Stomach (tissue), 19 donors: ENCODE measurements at places on chromosomes 7 and 10. TPM values are rescaled to one million over a fixed set of nuclear protein-coding genes. Genes with fewer than 3 reads are reported as not detected.

The CPN1 gene
- total RNA-seq = not detected

The EPHB4 gene
- total RNA-seq = 128 TPM

- no peaks in the 10 kb centered on the region for H3K4me1 ChIP-seq
- no peaks in the 10 kb centered on the region for H3K36me3 ChIP-seq
- no peak overlapping the region for H3K4me3 ChIP-seq
- H3K27me3 ChIP-seq = no peaks in the 10 kb centered on the region
- H3K27ac ChIP-seq = no peak overlapping the region
- no peak for DNase-seq
Measured at GRCh38 chr10:82277591-82277990, 402.6 kb downstream of the NRG3 start.

- H3K4me1 ChIP-seq = no peaks in the 10 kb centered on the region
- H3K27me3 ChIP-seq = no peaks in the 10 kb centered on the region
- H3K4me3 ChIP-seq = no peak overlapping the region
- H3K36me3 ChIP-seq = no peaks in the 10 kb centered on the region
Measured at GRCh38 chr7:121081327-121081936, 92.9 kb downstream of the CPED1 start.

- no peak overlapping the region for H3K4me3 ChIP-seq
- no peak overlapping the region for H3K27ac ChIP-seq
- DNase-seq = no peak
- H3K4me1 ChIP-seq = no peaks in the 10 kb centered on the region
- no peaks in the 10 kb centered on the region for H3K36me3 ChIP-seq
Measured at GRCh38 chr10:118102121-118102520, 55.4 kb upstream of the RAB11FIP2 start.

DNA sequence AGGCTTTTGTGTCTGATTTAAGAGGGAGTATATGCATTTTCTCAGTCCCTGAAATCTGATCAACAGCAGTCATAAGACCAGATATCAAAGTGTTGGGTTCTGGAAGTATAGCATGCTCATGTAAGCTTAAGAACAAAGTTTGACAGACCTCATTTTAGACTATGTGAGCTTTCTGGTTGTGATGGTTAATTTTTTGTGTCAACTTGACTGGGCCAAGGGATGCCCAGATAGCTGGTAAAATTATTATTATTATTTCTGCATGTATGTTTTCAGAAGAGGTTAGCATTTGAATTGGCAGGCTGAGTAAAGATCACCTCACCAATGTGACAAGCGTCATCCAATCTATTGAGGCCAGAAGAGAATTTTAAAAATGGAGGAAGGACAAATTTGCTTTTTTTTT is 63.5 kb upstream of the FRMD4A start:
- no peak overlapping the region for H3K27ac ChIP-seq
- H3K4me1 ChIP-seq = peaks cover 4% of the 10 kb centered on the region
- no peak overlapping the region for H3K4me3 ChIP-seq
- DNase-seq = no peak
- no peaks in the 10 kb centered on the region for H3K36me3 ChIP-seq

DNA sequence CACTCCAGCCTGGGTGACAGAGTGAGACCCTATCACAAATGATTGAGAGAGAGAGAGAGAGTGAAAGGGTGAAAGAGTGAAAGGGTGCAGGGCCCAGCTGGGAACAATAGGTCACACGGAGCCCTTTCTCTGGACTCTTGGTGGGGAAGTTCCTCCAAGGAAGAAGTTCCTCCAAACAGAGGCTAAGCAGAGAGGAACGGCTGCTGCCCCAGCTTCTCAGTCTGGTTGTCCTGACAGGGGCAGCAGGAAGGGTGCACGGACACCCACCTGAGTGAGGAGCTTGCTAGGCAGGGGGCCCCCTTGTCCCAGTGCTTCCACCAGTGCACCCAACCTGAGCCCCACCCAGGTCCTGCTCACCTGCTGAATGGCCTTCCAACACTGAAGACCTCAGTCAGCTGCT is 38.8 kb upstream of the MYL10 start:
- H3K4me1 ChIP-seq = no peaks in the 10 kb centered on the region
- DNase-seq = no peak
- H3K27me3 ChIP-seq = peaks cover 7% of the 10 kb centered on the region

- no peak for DNase-seq
- no peaks in the 10 kb centered on the region for H3K36me3 ChIP-seq
- H3K27ac ChIP-seq = no peak overlapping the region
- H3K4me1 ChIP-seq = peaks cover 19% of the 10 kb centered on the region
Measured at GRCh38 chr10:114648368-114648767, 9.7 kb downstream of the ABLIM1 start.

DNA sequence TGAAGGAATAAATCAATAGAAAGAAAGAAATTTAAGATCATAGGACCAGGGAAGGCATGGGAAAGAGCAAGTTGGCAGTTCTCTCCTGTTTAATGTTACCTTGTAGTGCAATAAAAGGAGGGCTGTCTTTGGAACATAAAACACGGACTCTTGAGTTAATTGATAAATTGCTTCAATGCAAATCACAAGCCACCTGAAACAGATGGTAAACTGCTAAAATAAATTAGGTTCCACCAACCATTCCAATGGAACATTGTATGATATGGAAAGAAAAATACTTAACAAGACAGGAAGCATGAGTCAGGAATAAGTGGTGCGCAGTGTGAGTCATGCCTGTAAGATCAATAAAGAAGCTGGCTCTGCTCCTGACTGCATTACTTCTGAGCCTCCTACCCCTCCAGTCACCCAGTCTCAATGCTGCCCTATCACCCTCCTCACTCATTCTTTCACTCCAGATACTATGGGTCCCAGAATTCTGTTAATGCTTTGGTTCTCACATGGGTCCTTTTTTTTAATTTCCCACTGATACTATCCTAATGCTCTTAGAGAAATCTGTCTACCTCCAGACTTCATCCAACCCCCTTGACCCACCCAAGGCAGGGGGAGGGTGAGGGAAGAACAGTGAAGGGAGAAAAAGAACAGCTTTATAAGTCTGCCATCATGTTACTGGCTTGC is 78.9 kb downstream of the LRRC17 start:
- H3K4me3 ChIP-seq = no peak overlapping the region
- no peaks in the 10 kb centered on the region for H3K27me3 ChIP-seq
- peak; percentile 79 for DNase-seq
- H3K4me1 ChIP-seq = peaks cover 15% of the 10 kb centered on the region
